Activated gamma-delta T cell (primary cell): ENCODE measurements at places on chromosomes 13 and 19.

DNA sequence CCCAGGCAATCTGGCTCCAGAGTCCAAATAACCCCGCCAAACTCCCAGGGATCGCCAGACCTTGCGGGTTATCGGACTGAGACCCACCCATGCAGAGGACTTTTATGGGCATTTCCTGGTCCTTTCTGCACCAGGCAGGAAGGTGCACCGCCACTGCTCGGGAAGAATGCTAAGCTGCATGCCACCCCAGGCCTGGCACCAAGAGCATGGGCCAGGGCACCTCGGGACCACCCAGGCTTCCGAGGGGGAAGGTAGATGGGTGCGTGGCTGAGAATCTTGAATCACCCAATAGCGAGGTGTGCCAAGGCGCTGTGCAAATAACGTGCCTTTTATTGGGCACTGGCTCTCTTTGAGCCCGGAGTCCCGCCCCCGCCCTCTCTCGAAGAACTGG is 422 bp upstream of the ZNF575 start:
- DNase-seq: no peak

GRCh38 chr13:80605011-80605410 is 264.1 kb upstream of the SPRY2 start:
- no peak for DNase-seq

DNA sequence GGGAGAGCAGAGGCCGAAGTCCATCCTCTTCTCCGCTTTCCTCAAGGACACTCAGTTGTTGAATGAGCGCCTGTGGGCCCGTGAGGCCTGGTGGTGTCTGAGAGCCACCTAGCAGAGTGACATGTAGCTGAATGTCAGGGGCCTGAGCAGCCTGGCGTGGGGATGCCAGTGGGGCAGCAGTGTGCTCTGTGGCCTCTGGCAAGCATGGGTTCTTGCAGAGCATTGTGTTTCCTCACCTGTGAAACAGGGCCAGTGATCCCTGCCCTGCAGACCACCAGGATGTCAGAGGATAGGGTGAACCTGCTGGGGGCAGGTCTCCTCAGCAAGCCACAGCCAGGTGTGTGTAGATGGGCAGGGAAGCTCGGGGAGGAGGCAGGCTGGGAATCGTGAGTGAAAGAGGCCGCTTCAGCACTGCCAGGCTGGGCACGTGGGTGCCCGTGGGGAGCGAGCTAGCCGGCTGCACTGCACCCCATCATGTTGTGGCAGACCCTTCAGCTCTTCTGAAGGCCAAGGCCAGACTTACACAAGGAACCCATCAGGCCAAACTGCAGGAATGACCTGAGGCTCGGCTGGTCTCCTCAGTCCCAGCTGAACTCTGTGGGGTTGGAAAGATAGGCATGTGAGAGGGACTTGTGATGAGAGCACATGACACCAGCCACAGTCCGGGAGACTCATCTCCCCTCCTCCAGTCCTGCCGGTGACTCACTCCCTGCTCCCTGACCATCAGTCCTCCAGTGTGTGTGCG is 5.0 kb downstream of the PPP1R37 start:
- DNase-seq: no peak

DNA sequence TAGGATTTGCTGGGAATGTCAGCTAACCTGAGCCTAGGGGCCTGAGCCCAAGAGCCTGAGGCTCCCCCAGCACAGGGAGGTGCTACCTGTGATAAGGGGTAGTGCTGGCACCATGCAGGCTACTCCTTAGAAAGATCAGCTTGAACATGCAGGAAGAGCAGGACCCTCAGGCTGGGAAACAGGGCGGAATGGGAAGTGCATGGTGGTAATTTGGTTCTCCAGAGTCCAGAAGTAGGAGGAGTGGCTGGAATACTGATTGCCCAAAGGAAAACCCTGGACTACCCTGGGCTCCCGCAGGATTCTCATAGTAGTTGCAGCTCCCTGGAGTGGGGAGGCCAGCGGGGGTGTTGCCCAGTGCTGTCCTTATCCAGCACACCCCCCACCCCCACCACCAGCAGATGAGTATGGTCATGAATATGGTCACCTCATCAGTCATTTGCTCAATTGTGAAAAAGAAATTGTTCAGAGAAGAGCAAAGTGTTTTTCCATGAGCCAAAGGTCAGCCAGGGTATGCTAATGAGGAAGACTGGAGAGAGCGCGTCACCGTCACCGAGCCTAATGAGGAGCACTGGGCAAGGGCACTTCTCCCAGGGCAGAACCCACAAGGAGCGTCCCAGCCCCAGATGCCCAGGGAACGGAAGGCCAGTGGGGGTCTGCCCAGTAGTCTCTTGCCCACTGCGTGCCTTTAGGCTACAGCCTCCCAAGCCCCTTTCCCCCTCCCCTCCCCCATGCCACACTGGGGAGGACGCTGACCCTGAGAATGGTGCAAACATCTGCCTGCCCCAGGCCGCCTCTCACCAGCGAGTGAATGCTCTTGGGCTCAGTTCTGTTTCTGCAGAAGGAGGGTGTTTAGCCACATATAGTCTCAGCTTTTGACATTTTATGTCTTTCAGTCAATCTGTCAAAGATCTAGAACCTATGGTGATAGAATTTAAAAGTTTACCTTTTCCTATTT is 5.3 kb downstream of the SLC25A15 start:
- no peak for DNase-seq

GRCh38 chr13:20102525-20103180 is 58.2 kb downstream of the GJA3 start:
- no peak for DNase-seq
